Right cardiac atrium (tissue), 5 donors: ENCODE measurements at places on chromosomes 7 and 10.

DNA sequence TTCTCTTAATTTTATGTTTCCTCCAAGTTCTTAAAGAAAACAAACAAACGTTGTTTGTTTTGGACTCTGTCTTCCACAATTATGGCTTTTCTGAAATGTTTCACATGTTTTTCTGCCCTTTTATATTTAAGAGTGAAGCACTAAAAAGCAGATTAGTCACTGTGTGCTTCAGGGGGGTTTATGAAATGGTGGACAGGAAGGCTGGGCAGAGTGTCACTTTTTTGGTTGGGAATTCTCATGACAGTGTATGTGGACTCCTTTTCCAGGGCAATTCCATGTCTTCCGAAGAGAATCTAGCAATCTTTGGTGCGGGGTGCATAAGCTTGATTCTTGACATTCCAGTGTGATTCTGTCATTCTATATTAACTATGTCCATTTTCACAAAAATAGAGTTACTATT lies 669.4 kb downstream of the PARD3 start:
- DNase-seq: no peak

- no peak for DNase-seq
These were observed 20.4 kb downstream of the PTPRN2 start for GRCh38 chr7:158567153-158567603.

- peak; percentile 79 for DNase-seq
These were observed 16.7 kb upstream of the CLIP2 start for GRCh38 chr7:74272305-74273038.

GRCh38 chr7:27169658-27170425 lies 4.3 kb downstream of the HOXA10 start:
- DNase-seq: no peak

DNA sequence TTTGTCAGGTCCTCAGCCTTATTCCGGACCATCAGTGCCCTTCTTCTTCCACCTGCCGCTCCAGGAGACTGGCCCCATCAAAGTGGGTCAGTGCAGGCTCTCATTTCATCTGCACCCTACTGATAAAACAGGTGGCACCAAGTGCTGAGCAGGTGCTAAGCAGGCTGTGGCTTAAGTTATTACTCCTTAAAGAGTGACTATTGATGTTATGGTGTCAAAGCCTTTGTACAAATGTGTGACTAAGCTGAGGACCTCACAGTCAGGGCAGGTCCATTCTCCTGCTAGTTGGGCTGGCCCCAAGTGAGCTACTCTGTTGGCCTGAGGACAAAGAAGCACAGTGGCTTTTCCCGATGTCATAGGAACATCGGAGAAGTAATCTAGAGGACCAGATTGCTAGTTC lies 11.2 kb upstream of the CALD1 start:
- DNase-seq: no peak

- DNase-seq: no peak
These were observed 1177.1 kb upstream of the C7orf33 start for GRCh38 chr7:147413557-147413870.

DNA sequence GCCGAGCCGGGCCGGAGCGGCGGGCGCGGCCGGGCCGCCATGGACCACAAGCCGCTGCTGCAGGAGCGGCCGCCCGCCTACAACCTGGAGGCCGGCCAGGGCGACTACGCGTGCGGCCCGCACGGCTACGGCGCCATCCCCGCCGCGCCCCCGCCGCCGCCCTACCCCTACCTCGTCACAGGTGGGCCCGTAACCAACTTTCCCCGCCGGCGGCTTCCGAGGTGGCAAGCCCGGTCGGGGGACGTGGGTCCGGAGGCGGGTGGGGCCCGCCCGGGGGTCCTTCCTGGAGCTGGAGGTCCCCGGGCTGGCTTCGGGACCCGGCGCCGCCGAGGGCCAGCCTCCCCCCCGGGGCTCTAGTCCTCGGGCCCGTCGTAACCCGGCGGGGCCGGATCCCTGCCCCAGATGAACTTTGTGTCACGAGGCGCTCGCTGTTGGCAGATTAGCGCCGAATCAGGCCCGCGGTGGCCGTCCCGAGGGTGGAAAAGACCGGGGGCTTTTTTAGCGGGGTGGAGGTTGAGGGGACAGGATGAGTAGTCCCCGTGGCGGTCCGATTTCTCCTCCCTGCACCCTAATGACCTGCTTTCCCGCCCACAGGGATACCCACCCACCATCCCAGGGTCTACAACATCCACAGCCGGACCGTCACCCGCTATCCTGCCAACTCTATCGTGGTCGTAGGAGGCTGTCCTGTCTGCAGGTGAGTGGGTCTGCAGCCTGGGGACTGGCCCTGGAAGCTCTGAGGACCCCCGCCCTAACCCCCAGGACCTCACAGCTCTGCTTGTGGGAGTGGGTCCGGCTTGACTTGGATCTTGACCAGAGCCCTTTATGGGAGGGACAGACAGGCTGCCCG lies 496 bp downstream of the BRI3 start:
- peak; percentile 59 for DNase-seq

DNA sequence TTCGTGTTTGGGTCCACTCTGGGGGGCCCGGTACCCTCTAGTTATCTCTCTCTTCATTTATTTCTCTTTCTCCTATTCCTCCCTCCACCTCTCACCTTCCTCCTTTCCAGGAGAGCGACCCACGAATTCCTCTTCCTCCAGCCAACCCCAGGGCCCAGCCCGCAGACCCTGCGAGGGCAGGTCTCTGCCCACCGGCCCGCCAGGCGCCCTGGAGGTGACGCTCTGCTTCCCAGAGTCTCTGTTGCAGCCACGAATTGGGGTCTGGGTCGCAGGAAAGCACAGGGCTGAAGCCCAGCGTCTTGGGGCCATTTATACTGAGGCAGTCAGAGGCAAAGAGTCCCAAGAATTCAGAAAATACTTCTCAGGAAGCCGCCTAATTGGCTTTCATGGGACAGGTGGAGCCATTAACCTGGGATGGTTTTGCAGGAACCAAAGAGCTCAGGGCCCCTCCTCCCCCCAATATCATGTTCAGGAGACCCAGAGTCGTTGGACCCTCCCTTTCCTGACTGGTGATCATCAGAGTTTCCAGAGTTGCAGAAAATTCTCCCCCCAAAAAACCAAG lies 2.7 kb upstream of the EN2 start:
- no peak for DNase-seq

- DNase-seq: no peak
These were observed 117.3 kb downstream of the FAM53B start for GRCh38 chr10:124626759-124627380.

DNA sequence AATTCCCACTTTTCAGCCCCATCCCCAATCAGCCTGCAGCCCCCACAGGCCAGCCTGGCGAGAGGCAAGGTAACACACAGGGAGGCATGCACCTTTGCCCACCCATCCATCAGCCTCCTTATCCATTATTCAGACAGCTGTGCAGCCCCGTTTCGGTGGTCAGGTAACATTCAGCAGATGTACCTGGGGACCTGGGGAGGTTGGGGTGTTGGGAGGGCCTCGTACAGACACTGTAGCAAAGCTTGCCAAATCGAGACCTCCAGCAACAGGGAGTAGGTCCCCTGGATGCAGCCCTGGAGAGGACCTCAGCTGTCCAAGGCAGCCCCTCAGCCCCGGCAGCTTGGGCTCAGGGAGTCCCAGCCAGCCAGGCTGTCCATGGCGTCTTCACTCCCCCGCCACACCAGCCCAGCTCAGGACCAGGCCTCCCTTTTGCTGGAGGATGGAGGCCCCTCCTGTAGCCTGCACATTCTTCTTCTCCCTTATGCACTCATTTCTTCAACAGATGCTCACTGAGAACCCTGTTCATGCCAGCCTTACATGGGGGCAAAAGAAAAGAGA lies 8.5 kb upstream of the DRGX start:
- no peak for DNase-seq

DNA sequence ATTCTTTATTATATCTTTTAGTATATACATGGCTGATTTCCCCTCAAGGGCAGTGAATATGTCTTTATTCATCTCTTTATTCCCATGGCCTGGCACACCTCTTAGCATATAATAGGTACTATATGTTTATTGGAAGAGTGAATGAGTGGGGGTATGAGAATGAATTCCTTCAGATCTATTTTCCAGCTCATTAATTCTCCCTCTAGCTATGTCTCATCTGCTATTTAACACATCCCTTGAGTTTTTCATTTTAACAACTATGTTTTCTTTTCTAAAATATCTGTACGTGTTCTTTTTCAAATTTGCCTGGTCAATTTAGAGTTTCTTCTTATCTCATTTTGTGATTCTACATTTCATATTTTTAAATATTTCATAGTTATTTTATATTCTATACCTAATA lies 14.4 kb downstream of the HPS1 start:
- no peak for DNase-seq

GRCh38 chr7:133753513-133753912 lies 373.6 kb upstream of the LRGUK start:
- DNase-seq: no peak

GRCh38 chr7:111593343-111593742 lies 31.1 kb upstream of the IMMP2L start:
- DNase-seq: no peak

DNA sequence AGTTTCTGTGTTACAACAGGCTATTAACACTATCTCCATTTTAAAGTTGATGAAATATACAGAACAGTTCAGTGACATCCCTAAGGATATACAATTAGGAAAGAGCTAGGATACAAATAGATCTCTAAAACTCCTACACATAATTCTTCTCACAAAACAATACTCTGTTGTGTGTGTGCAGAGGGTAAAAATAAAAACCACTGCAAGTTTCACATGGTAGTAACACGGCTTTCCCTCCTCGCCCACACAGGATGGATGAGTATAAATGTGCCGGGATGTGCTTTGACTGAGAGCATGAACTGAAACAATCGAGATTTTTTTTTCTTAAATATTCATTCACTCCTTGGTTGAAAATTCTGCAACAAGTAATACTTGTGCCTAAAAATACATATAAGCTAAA lies 131.5 kb upstream of the C1QL3 start:
- no peak for DNase-seq

GRCh38 chr7:67359900-67360299 lies 363.3 kb downstream of the TYW1 start:
- no peak for DNase-seq
